Left colon (tissue), 2 donors: ENCODE measurements at places on chromosomes 3 and 15. TPM values are rescaled to one million over a fixed set of nuclear protein-coding genes. Genes with fewer than 3 reads are reported as not detected.

- DNase-seq = no peak
These were observed 57.1 kb downstream of the TRAK1 start for GRCh38 chr3:42148086-42148848.

GPR149 gene
- total RNA-seq = not detected

DNA sequence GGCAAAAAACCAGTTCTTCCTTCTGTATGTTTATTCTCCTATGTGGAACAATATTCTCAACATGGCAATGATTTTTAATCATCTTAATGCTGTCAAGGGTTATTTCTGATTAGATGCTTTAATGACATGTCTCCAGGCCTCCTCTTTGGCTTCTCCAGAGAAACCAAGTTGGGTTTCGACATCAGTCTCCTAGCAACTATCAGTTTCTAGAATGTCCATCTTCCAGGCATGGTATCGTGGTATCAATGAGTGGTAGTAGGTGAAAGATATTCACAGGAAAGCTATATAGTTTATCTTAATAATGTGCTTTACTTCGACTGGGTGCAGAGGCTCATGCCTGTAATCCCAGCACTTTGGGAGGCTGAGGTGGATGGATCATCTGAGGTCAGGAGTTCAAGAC is 128.5 kb downstream of the C3orf70 start:
- DNase-seq = no peak

TM4SF18 gene
- 2.0 TPM for total RNA-seq

GRCh38 chr3:138461246-138461645 is 26.8 kb downstream of the ESYT3 start:
- no peak for DNase-seq

GRCh38 chr3:18766974-18767373 is 341.8 kb upstream of the SATB1 start:
- DNase-seq = no peak

GRCh38 chr3:58804914-58805313 is 138.3 kb upstream of the FAM3D start:
- no peak for DNase-seq

KLHL6 gene
- 3.6 TPM for total RNA-seq

DNA sequence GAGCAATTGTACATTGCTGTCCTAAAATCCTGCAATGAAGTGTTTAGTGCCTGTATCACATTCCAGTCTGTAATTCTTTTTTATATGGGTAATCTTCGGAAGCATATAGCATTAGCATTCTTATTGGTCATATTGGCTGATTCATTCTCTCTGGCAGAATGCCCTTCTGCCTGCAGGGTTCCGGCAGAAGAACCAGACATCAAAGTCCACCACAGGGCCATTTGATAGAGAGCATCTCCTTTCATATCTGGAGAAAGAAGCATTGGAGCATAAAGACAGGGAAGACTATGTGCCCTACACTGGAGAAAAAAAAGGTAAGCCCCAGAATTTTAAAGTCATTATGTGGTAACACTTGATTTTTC is 39.6 kb downstream of the TMOD3 start:
- DNase-seq = peak; percentile 53

DNA sequence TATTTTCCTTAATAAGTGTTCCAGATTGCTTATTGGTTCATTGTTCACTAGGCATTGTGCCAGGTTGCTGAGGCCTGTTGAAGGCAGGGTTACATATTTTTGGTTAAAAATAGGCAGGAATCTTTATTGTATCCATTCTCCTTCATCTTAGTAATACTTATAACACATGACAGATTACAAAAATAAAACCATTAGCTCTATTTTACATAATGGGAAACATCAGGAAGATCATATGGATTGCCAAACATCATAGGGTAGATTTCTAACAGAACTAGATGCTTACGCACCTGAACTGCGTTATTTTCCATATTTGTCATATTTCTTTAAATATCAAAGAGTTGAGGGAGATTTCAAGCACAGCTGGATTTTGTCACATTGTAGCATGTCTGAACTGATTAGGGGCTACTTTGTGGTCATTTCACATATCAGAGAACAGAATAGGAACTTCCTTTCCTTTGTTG is 462.9 kb upstream of the SGO1 start:
- no peak for DNase-seq

CADM2 gene
- total RNA-seq = 2.5 TPM

DNA sequence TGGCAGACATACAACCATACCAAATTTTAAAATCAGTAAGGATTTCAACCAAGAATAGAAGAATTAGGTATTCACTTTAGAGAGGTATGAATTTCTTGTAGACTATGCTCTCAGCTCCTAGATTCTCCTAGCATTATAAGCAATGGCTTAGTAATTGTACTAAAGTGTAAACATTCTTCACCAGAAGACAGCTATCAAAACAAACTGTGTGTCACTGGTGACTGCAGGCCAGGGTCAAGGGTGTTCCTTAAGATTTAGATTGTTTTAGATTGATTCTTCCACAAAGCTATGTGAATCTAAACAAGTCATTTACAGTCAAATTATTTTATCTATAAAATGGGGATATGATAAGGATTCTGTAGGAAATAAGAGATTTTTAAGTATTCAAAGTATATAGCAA is 23.1 kb upstream of the GP5 start:
- no peak for DNase-seq

DNA sequence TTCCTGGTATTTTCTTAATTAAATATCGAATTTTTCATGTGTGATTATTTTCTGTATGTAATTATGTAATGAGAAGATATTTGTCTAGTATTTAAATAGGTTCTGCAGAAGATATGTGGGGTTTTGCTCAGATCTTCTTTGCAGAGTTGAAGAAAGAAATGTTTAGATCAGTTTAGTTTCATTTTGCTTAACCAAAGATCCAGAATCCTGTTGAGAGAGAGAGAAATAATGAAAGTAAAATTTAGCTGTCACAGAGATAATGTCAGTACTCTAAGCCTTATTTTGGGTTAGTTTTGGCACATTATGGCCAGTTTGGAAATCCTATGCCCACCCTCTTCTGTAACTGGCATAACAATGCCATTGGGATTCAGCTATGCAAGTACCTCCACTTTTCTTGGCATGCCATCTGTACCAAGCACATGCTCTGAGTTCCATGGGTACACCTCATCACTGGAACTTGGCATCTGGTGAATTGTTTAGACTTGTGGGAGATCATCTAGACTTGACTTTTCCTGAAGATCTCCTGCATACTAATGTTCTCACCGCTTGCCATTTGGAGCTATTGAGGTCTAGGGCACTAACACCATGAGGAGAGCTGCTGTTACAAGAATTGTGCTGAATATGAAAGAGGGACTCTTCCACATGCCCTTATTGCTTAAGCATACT is 30.9 kb downstream of the PLSCR1 start:
- no peak for DNase-seq

DNA sequence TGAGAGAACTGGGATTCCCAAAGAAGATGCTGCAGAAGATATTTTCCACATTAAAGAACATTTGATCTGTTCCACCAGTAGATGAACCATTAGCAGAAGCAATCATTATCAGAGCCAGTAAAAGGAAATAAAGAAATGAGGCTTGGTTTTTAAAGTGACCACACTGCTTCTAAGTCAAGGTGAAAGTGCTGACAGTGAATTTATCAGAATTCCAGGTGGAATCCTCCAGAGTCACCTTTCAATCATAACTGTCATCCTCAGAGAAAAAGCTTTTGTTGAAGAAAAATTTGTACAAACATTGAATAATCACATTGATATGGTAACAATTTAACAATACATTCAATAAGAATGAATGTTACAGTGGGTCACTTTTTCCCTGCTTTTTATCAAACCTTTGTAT is 99.8 kb downstream of the GREM1 start:
- no peak for DNase-seq

DNA sequence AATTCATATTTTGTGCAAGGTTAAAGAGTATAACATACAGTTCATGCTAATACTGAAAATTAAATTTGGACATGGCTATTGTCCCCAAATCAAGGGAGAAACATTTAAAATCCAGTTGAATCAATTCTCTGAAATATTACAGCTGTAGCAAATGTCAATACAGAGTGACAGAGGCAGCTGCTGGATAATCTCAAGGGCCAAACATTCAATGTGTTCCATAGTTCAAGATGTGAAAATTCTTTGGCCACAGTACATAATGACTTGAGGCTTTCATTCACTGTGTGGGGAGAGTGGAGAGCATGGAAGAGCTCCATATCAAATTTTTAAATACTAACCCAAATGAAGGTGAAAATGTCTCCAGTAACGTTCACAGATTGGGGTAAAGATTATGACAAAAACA is 1192.8 kb upstream of the CADM2 start:
- no peak for DNase-seq

DNA sequence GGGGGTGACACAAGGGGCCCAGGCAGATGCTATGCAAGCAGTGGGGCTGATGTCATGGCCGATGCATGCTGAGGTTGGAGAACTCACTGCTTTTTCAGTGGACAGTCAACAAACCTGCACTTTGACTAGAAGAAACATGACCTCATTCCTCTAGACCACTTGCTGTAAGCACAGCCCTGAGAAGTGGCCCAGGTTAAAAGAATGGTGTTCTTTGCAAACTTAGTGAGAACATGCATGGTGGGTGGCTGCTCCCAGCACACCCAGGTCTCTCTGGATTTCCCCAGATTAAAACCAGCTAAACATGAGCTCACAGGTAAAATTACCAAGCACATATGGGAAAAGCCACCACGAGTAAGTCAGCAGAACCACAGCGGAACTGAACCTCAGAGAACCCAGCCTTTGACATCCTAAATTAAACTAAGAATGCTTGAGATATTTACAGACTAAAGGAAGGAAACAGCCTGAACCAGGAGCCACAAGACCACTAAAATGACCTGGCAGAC is 15.5 kb downstream of the DLEC1 start:
- DNase-seq = no peak

GRAMD2A gene
- 6.3 TPM for total RNA-seq

- DNase-seq = no peak
These were observed 36.7 kb upstream of the AP4E1 start for GRCh38 chr15:50871832-50872231.

DPPA2 gene
- not detected for total RNA-seq

HRG gene
- total RNA-seq = not detected

GRCh38 chr3:133376810-133377209 is 23.0 kb upstream of the BFSP2 start:
- DNase-seq = no peak

- DNase-seq = no peak
These were observed 171.8 kb upstream of the WNT5A start for GRCh38 chr3:55658690-55659562.

TIGIT gene
- 1.2 TPM for total RNA-seq

IFT80 gene
- total RNA-seq = 11.1 TPM

DNA sequence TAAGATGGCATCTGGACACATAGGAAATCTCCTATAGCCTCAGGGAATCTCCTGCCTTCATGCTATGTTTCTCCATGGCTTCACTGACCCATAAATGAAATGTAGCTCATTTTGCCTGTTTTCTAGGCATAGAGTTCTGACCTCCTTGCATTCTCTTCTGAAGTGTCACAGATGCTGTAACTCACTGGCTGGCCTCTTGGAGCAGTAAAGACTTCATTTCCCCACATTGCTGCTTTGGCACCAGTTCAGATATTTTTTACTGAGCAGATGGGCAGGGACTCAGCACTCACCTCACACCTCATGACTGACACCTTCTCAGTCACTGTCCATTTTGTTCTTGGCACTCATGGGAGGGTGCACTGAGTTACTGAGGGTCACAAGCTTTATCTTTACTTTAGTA is 286.7 kb upstream of the TGFBR2 start:
- DNase-seq = peak; percentile 26
